ENCODE measurements at places on chromosomes 13 and 19. TPM values are rescaled to one million over a fixed set of nuclear protein-coding genes. Genes with fewer than 3 reads are reported as not detected.

DNA sequence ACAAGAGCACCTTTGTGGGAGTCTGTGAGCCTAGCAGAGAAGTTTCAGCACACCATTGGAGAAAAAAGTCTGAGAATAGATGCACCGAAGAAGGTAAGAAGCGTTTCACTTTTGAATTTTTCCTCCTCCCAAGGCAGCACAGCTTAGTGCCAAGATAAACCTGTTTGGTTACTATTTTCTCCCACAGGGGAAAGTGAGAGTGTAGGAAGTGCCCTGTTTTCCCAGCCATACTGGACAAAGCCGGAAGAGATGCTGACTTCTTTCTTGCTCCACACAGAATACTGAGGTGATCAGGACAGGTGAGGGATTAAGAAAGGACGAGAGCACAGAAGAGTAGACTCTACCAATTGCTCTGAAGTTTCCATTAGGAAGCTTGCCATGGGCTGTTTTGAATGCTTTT lies 1011.0 kb upstream of the MIR17HG start:
- DNase-seq, result no peak

GRCh38 chr13:107600971-107601370 lies 614.4 kb downstream of the LIG4 start:
- DNase-seq, result no peak

GRCh38 chr13:32001769-32002168 lies 29.8 kb upstream of the FRY start:
- DNase-seq, result no peak

- no peak for DNase-seq
These were observed 105.5 kb downstream of the TEX26 start for GRCh38 chr13:31037874-31038500.

GRCh38 chr13:27572234-27572901 lies 48.0 kb downstream of the LNX2 start:
- DNase-seq, result no peak

DNA sequence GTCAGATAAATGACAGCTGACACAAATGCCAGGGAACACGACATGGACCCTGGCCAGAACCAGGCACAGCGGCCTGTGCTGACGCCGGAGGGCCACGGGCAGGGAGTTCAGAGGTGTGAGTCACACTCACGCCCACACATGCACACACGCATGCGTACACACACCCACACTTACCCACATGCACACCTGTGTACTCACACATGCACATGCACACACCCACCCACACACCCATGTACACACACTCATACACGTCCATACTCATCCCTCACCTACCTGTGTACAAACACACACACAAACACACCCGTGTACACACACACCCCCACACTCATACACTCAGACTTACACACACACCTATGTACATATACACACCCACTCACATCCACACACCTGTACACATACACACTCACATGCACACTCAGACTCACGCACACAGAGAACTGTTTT lies 40.4 kb downstream of the MLLT1 start:
- DNase-seq, result no peak

- no peak for DNase-seq
These were observed 18.2 kb downstream of the CLEC11A start for GRCh38 chr19:50741179-50741933.

- DNase-seq, result no peak
These were observed 18.3 kb downstream of the CKM start for GRCh38 chr19:45304141-45304926.

GRCh38 chr13:58587183-58587582 lies 955.6 kb downstream of the PCDH17 start:
- no peak for DNase-seq

GRCh38 chr19:1472231-1473084 lies 6.6 kb downstream of the C19orf25 start:
- DNase-seq, result no peak

DNA sequence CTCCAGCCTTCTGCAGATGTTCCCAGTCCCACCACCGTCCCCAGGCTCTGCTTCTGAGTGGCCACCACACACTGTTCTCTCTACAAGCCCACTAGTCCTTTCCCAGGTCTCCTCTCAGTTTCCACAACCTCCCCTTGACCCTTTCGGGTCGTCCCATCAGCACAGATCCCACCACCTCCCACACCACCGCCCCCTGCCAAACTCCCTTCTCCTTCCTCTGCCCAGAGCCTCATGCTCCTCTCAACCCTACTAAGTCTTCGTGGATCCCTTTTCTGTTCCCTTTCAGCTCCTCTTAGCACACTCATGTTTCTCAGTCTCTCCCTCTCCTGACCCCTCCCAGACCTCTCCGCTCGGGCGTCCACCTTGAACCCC lies 1.9 kb downstream of the NAPA start:
- no peak for DNase-seq

GRCh38 chr19:56107626-56108351 lies 13.3 kb downstream of the ZNF787 start:
- DNase-seq, result no peak

DNA sequence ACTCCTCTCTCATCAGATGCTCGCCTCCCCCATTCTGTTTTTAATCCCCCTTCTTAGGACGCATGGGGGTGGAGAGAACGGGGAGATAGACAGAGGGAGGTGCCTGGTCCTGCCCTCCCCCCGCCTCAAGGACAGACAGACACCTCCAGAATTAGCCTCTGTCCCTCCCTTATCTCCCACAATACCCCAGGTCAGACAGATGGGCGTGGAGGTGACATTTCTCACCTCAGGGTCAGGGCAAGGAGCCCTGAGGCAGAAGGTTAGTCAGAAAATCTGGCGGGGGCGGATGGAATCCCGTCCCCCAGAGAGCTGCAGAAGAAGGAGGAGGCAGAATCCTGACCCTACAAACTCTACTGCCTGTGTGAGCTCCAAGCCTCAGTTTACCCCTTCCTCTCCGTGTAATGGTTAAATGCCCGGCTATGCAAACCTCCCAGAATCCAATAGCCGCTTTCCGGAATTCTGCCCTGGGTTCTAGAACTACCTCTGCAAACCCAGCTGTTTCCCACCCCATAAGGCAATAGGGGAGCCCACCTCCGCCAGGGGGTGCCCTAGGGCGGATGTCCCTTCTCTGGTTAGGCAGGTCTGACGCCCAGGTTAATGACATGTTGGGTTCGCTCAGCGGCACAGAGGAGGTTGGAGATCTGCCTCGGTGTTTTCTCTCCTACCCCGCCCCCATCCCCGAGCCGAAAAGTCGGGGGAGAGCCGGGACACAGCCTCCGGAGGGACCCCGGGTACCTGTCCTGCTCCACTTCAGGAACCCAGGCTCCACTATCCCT lies 900 bp downstream of the PPP1R13L start:
- no peak for DNase-seq

DNA sequence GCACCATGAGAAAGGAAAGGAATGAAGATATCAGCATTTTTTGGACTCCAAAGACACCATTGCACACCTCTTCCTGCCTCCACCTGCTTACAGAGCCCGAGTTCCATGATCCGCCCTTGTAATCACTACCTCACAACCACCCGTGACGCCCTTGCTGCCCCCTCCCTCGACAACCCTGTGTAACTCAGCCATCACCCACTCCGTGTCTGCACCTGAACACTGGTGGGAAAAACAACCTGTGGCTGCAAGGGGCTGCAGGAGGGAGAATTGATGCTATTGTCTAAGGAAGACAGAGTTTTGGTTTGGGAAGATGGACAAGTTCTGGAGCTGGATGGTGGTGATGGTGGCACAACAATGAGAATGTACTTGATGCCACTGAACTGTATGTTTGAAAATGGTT lies 27.0 kb downstream of the ZIC5 start:
- no peak for DNase-seq

- DNase-seq, result peak; percentile 55
These were observed 39.3 kb upstream of the RGCC start for GRCh38 chr13:41418027-41418426.

- DNase-seq, result no peak
These were observed 239.4 kb downstream of the DCLK1 start for GRCh38 chr13:35891507-35892441.

DNA sequence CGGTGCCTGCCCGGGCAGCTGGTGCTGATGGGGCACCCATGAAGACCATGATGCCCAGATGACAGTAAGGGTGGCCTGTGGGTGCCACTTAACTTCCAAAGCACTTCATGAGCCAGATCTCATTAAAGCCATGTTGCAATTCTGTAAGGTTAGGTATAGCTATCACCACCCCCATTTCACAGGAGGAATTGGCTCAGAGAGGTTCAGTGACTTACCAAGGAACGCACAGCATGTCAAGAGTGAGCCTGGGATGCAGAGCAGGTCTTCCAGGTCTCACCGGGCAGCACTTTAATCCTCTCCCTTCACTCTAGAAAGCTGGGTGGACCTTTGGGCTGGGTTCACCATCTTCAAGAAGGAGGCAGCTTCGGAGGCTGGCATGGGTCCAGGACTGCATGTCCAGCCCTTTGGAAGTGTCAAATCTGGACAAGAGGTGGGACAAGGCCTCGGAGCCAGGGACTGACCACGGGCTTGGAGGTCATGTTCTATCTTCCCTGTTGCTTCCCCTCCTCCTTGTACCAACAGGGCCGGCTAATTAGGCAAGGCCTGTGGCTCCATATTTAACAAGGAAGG lies 189.8 kb downstream of the URI1 start:
- DNase-seq, result no peak

- no peak for DNase-seq
These were observed 65.8 kb upstream of the MED4 start for GRCh38 chr13:48160606-48161278.

DNA sequence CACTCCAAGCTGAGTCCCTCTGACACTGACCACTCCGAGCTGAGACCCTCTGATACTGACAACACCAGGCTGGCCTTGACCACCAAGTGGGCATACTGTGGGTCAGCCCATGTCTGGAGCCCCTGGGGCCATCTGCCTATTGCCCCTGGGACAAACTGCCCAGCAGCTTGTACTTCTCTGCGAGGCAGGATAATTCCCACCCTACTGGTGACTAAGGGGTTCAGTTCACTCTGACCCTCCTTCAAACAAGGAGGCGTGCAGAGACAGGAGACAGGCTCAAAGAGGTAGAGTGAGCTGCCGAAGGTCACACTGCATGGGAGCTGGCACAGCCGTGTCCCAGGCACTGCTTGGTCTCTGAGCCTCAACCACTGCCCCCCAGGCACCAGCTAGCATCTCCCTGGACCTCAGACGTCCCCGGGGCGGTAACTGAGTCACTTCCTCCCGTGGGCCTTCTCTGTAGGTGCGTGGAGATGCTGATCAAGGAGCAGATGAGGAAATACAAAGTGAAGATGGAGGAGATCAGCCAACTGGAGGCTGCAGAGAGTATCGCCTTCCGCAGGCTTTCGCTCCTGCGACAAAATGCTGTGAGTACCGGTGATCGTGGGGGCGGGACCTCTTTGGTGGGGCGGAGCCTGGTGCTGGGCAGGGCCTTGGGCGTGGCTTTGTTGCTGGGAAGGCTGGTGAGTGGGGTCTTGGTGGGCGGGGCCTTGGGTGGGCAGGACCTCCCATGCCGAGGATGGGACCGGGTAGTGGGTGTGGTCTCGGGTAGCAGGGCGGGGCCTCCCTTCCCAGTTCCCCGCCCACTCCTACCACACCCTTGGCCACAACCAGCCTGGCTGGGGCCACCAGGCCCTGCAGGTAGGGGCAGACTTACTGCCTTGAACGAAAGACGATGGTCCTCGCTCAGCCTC lies 5.8 kb upstream of the USE1 start:
- DNase-seq, result no peak

GRCh38 chr13:80040196-80040980 lies 300.5 kb downstream of the SPRY2 start:
- DNase-seq, result no peak

- no peak for DNase-seq
These were observed 11.1 kb downstream of the LYL1 start for GRCh38 chr19:13091400-13092157.

DNA sequence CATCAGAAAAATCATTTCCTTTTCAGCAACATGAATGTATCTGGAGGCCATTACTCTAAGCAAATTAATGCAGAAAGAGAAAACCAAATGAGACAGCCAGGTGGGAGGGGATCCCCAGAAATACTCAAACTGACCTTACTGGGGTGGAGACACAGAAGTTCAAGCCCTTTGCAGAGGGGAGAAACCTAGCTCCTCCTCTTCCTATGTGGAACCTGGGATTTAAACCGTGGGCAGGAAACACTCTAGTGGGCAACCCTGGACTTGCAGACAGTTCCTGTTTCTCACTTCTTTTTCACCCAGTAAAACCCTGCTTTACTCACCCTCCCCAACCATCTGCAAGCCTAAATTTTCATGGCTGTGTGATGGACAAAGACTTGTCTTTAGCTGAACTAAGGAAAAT lies 61.3 kb downstream of the SLITRK6 start:
- no peak for DNase-seq

GRCh38 chr19:53823380-53824120 lies 564 bp downstream of the NLRP12 start:
- no peak for DNase-seq

DNA sequence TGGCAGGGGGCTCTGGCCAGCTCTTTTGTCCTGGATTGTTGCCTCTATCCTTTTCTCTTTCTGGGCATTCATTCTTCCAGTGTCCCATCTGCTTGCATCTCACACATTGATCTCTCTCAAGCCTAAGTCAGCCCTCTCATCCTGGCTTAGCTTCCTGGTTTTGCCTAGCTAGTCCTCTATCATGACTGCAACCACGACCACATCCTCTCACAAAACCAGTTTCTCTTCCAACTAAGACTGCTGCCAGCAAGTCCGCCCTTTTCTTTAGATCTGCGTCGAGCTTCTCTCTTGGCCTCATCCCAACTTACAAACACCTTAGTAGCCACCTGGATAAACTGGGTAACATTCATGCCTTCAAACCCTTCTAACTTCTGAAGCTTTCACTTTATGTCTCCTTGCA lies 212.2 kb upstream of the HTR2A start:
- DNase-seq, result no peak

GRCh38 chr19:16850133-16850532 lies 20.9 kb downstream of the SIN3B start:
- DNase-seq, result no peak

- DNase-seq, result no peak
These were observed 213.6 kb downstream of the FOXO1 start for GRCh38 chr13:40452741-40453334.

- DNase-seq, result no peak
These were observed 36.6 kb downstream of the TGDS start for GRCh38 chr13:94559222-94559795.

DNA sequence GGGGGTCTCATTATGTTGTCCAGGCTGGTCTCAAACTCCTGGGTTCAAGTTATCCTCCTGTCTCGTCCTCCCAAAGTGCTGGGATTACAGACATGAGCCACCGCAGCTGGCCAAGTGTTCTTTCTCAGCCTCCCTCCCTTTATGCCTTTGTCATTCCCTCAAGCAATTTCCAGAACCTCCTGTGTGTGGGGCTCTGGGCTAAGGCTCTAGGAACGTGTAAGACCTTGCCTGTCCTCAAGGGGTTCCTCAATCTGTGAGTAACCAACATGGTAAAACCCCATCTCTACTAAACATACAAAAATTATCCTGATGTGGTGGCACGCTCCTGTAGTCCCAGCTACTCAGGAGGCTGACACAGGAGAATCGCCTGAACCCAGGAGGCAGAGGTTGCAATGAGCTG lies 15.5 kb upstream of the SPACA4 start:
- no peak for DNase-seq

Gene USE1
- total RNA-seq, result 20.7 TPM

Gene KIR3DL1
- not detected for total RNA-seq

Gene ZNF579
- total RNA-seq, result 9.3 TPM

Gene CLDND2
- not detected for total RNA-seq

Gene TBXA2R
- 10.0 TPM for total RNA-seq
